ENCODE measurements at places on chromosomes 4 and X.

DNA sequence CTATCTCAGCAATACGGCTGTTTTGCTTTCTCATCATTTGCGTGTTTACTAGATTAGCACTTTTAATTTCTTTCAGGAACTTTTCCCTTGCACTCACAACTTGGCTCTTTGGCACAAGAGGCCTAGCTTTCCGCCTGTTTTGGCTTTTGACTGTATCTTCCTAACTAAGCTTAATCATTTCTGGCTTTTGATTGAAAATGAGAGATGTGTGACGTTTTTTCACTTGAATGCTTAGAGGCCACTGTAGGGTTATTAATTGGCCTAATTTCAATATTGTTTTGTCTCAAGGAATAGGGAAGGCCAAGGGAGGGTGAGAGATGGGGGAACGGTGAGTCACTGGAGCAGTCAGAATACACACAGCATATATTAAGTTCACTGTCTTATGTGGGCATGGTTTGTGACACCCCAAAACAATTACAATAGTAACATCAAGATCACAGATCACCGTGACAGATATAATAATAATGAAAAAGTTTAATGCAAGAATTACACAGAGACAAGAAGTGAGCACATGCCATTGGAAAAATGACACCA, 27.3 kb downstream of the MND1 start:
- DNase-seq = no peak

DNA sequence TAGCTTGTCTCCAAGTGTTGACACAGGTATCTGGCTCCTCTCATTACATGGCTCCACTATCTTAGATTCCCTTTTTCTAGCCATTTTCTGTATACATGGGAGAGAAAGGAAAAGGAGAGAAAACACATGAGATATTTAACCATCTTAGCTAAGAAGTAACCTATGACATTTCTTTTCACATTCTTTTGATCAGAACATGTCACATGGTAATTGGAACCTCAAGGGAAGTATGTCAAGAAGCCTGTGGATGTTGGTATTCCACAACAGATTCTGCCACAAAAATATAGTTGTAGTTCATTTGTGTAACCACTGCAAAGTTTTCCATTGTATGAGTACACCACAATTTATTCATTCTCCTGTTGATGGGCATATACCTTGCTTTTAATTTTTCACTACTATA, 18.7 kb upstream of the GABRB1 start:
- DNase-seq = no peak

GRCh38 chr4:152301381-152301780, 234.5 kb downstream of the FBXW7 start:
- DNase-seq = no peak

DNA sequence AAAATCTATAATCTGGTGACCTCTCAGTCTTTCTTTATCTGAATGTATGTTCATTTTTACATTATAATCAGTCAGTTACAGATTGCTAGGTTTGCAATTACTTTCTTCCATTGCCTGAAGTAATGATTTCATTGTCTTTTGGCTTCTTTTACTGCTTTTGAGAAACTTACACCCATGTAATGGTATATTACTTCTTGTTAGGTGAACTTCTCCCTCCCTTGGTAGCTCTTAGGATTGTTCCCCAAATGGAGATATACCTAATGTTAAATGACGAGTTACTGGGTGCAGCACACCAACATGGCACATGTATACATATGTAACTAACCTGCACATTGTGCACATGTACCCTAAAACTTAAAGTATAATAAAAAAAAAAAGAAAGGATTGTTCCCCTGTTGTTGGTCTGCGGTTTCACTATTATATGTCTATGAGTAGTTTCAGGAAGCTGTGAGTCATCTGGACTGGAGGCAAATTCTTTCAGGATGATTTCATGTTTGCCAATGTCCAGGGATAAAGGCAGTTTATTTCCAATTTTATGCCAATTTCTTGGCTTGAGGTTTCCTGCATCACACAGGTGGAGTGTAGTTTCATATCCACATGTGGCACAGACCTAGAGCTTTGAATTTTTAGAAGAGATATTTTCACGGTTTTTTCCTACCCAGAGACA, 21.8 kb downstream of the SPANXC start:
- no peak for DNase-seq

DNA sequence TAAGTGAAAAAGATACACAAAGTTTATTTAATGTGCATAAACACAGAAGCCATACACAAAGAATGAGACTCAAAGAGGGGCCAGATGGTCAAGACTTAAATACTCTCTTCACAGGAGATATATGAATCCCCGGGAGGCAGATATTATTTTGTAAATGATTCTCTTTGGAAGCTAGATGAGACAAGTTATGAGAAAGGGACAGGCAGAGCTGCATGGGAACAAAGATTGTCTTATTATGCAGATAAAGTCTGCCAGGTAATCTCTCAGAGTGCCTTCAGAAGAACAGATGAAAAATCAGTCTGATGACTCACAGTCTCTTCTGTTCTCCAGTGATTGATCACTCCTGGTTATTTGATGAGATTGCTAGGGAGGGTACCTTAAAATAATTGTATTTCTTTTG, 89.0 kb downstream of the NAF1 start:
- DNase-seq = no peak

- no peak for DNase-seq
Measured at GRCh38 chr4:67899096-67899495, 15.3 kb upstream of the TMPRSS11D start.

GRCh38 chr4:185469580-185470154, 1.9 kb downstream of the CCDC110 start:
- no peak for DNase-seq

GRCh38 chr4:92100975-92101374, 202.8 kb upstream of the GRID2 start:
- no peak for DNase-seq

DNA sequence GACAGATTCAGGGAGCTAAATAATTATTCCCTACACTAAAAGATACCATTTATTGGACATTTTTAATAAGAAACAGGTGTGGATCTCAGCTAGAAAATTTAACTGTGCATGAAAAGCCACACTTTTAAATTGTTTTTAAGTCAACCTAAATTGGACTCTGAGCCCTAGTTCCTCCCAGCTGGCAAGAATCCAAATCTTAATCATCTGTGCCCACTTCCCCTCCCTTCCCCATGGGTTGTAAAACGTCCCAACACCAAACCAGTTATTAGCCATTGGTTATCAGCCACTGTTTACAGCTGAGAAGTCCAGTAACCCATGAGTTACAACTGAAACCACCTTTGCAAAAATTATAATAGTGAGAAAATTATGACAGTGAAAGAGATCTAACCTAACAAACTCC, 125.6 kb upstream of the S100G start:
- DNase-seq = no peak

- no peak for DNase-seq
Measured at GRCh38 chr4:83556006-83556707, 20.2 kb downstream of the GPAT3 start.

DNA sequence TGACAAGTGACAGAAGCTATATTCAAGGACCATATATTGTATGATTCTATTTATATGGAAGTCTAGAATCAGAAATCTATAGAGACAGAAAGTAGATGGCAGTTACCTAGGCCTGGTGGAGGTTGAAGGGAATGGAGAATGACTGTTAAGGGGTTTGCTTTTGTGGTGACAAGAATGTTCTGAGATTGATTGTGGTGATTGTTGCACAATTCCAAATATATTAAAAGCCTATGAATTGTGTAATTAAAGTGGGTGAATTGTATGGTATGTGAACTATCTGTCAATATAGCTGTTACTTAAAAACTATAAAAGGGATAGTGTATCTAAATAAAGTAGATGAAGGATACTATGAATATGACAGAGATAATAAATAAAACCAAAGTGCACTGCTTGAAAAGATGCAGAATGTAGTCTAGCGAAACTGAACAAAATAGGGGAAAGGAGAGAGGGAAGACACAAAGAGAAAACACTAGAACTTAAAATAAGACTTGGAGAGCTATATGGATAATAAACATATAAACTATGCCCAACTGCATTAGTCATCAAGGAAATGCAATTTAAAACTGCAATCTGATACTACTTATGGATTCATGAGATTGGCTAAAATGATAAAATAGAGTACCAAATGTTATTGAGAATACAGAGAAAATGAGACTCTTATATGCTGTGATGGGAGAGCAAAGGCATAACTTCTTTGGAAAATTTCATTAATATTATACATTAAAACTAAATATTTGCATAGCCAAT, 82.1 kb upstream of the BANK1 start:
- DNase-seq = no peak
